ENCODE measurements at places on chromosomes 12 and 14.

- DNase-seq, result peak; percentile 66
Observed at GRCh38 chr12:7806863-7807487, 17.8 kb downstream of the NANOG start.

GRCh38 chr14:75158843-75159614 lies 17.4 kb downstream of the TMED10 start:
- DNase-seq, result no peak

GRCh38 chr12:70359458-70360197 lies 6.5 kb upstream of the KCNMB4 start:
- no peak for DNase-seq

- peak; percentile 63 for DNase-seq
Observed at GRCh38 chr14:104639885-104640548, 35.4 kb upstream of the TMEM179 start.

GRCh38 chr12:76804435-76804976 lies 40.6 kb downstream of the ZDHHC17 start:
- DNase-seq, result no peak

- no peak for DNase-seq
Observed at GRCh38 chr12:121918679-121919038, 267 bp downstream of the CFAP251 start.
